ENCODE measurements at places on chromosomes 2 and 18. TPM values are rescaled to one million over a fixed set of nuclear protein-coding genes. Genes with fewer than 3 reads are reported as not detected.

DNA sequence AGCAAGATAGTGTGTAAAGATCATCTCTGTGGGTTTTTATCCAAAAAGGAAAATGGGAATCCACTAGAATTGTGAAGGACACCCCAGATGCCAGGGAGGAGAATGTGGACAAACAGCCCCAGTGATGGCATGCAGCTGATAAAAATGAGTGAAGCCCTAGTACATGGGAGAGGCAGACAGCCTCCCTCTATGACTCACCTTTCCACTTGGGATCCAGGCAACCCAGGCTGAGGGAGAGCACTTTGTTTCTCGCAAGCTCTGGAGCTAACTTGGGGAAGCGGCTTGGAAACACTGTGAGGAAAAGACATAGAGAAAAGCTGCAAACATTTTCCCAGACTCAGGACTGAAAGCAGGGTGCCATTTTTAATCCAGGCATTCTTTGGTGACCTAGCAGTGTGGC lies 5.3 kb upstream of the FLACC1 start:
- no peak for DNase-seq

DNA sequence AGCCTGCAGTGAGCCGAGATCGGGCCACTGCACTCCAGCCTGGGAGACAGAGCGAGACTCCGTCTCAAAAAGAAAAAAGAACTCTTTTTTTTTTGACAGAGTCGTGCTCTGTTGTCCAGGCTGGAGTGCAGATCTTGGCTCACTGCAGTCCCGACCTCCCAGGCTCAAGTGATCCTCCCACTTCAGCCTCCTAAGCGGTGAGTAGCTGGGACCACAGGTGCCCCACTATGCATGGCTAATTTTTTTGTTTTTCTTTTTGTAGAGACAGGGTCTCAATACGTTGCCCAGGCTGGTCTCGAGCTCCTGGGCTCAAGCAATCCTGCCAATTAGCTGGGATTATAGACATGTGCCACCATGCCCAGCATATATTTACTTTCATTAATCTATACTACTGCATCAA lies 12.5 kb upstream of the INO80D start:
- DNase-seq: no peak

GRCh38 chr18:12934454-12935071 lies 13.2 kb upstream of the SEH1L start:
- DNase-seq: peak; percentile 71

GRCh38 chr2:136014411-136014810 lies 29.0 kb upstream of the DARS1 start:
- DNase-seq: no peak

Gene FIGN
- 19.3 TPM for total RNA-seq

Gene SCN1A
- 0.62 TPM for total RNA-seq

DNA sequence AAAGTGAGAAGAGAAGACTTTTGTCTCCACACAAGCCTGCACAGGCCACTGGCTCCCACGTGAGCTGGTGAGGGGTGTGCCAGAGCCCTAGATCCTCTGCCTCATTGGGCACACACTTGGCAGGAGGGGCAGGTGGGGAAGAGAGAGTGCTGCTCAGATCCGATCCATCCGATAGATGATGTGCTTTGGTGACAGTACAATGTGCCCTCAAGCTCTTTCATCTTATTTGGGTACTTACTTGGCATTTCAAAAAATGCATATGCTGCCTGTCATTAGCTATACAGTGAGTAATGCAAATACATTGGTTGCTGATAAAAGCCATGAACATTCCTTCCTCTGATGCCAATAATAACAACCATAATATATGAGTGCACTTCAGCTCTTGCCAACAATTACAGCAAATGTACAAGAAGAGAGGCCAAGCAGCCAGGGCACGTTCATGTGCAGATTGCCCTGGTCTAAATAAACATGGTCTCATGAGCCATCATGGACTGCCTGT lies 255.3 kb downstream of the VAPA start:
- no peak for DNase-seq

Gene TUBA3E
- total RNA-seq: not detected

GRCh38 chr2:8216397-8216796 lies 465.5 kb upstream of the ID2 start:
- no peak for DNase-seq

DNA sequence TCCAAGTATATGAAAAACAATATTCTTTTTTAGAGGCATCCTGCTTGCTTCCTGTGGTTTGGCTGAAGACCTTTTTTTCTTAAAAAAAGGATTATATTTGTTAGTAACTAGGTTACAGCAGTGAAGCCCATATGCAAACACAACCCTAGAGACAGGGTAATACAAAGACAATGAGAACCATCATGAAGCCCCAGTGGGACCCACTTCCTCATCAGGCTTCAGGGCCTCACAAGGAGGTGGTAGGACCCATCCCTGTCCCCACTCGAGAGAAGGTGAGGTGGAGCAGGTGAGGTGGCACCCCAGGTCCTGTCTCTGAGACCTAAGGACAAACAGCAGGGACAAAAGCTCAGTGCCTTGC lies 80.3 kb downstream of the EDAR start:
- no peak for DNase-seq

Gene MAP4K3
- 63.6 TPM for total RNA-seq

DNA sequence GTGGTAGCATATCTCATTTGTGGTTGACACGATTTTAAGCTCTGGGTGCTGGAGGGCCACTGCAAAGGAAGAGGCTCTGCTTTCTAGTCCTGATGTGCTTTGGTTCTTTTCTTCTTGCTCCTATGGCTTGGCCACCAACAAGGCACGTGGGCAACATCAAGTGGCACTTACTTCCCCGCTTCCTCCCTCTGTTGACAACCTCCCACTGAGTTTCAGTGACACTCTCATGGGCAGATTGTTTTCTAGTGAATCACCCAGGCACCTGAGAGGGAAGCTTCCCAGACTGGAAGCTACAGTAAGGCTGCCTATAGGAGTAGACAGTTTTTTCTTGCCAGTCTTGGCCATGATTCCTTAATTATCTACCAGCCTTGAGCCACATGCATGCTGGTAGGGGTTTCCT lies 89.0 kb downstream of the NBAS start:
- no peak for DNase-seq

Measured in progenitor cell of endocrine pancreas (in vitro differentiated cells).